ENCODE measurements at places on chromosomes 2 and 18. TPM values are rescaled to one million over a fixed set of nuclear protein-coding genes. Genes with fewer than 3 reads are reported as not detected.

The DHRS9 gene
- total RNA-seq = not detected

DNA sequence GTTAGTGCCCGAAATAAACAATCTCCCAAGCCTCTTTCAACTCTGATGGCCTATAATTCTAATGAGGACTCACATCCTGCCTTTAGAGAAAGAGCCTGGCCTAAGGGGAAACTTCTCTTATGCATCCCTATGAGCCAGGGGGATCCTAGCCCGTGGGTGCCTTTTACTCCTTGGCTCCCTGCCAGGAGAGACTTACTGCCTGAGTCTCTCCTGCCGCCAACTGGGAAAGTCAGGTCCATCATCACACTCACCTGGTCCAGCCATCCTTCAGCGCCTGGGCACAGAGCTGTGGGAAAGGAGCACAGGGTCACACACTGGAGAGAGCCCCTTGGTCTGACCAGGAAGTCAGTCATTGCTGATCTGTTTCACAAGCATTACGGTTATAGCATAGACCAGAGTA, 24.1 kb downstream of the ENOSF1 start:
- DNase-seq = no peak
- no peaks in the 10 kb centered on the region for H3K4me1 ChIP-seq
- H3K27me3 ChIP-seq = no peaks in the 10 kb centered on the region
- peaks cover 39% of the 10 kb centered on the region for H3K36me3 ChIP-seq
- no peak overlapping the region for H3K4me3 ChIP-seq
- H3K27ac ChIP-seq = no peak overlapping the region

DNA sequence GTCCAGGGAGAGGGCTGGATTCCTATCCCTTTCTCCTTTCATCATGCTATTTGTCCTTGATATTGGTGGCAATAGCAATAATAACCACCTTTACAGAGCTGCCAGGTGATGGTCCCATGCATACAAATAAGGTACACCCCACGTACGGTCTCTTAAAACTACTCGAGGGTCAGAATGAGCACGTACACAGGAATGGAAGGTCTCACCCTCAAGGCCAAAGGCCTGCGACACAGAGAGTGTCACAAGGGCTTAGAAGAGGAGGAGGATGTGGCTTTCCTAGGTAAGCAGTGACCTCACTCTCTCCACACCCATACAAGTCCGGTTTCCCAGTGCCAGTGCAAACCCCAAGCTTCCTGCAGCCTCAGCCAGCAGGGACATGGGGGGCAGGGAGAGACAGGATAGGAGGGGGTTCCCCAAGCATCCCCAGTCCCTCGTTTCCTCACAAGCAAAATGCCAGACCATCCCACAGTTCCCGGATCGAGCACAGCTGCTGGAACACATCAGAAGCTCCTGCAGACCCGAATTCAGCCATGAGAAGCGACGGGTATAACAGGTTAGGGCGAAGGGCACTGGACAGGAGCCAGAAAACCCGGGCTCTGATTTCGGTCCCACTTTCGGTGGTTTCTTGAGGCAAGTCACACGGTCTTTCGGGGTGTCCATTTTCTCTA, 49.2 kb downstream of the PLB1 start:
- no peak overlapping the region for H3K27ac ChIP-seq
- no peak overlapping the region for H3K4me3 ChIP-seq
- no peaks in the 10 kb centered on the region for H3K27me3 ChIP-seq

DNA sequence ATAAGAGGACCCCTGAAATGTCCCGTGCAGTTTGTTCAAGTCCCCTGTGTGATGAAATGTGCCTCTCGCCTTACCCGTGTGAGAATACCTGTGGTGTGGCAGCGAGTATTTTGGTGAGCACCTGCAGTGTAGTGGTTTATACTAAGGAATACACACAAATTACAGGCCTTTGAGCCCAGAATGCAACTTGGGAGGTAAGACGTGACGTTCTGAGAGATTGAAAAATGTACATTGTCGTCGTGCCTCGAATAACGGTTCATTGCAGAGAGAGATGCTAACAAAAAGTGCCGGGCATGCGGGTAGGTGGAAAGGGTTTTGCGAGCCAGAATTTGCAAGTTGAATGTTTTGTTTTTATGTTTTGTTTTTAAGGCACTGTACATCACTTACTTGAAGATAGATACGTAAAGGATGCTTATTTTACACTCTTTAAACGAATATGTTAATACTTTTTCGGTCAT, 867 bp downstream of the RBBP8 start:
- peak overlapping the region; percentile 97 for H3K4me3 ChIP-seq
- DNase-seq = no peak
- H3K4me1 ChIP-seq = peaks cover 8% of the 10 kb centered on the region
- no peaks in the 10 kb centered on the region for H3K27me3 ChIP-seq
- H3K36me3 ChIP-seq = no peaks in the 10 kb centered on the region

DNA sequence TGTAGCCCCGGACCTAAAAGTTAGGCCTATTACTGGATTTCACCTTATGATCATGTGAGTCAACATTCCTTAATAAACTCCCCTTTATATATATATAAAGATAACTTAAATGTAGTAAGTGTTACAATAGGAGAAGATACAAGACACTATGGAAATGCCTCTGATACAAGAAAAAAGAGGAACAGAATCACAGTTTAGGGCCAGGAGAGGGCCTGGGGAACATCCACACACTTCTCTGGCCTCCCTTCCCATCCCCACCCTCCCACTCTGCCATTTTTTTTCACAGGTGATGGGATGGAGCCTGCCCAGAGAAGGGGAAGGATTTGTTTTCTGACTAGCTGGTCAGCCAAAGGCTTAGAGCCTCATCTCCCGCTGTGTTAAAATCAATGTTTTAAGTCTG, 6.4 kb downstream of the CDC42EP3 start:
- DNase-seq = no peak
- peaks cover 33% of the 10 kb centered on the region for H3K36me3 ChIP-seq
- H3K27me3 ChIP-seq = no peaks in the 10 kb centered on the region
- H3K27ac ChIP-seq = peak overlapping the region; percentile 2

- no peak for DNase-seq
- H3K27me3 ChIP-seq = no peaks in the 10 kb centered on the region
- no peak overlapping the region for H3K4me3 ChIP-seq
- peak overlapping the region; percentile 64 for H3K27ac ChIP-seq
- peaks cover 53% of the 10 kb centered on the region for H3K4me1 ChIP-seq
Measured at GRCh38 chr18:13438507-13439056, 220.0 kb downstream of the LDLRAD4 start.

GRCh38 chr18:60295674-60296073, 76.9 kb downstream of the MC4R start:
- no peak overlapping the region for H3K27ac ChIP-seq
- no peaks in the 10 kb centered on the region for H3K27me3 ChIP-seq
- H3K4me3 ChIP-seq = no peak overlapping the region
- no peaks in the 10 kb centered on the region for H3K4me1 ChIP-seq

GRCh38 chr2:233010569-233011267, 2.3 kb downstream of the NGEF start:
- H3K4me1 ChIP-seq = no peaks in the 10 kb centered on the region
- H3K4me3 ChIP-seq = no peak overlapping the region
- H3K36me3 ChIP-seq = no peaks in the 10 kb centered on the region
- DNase-seq = no peak
- H3K27me3 ChIP-seq = no peaks in the 10 kb centered on the region

DNA sequence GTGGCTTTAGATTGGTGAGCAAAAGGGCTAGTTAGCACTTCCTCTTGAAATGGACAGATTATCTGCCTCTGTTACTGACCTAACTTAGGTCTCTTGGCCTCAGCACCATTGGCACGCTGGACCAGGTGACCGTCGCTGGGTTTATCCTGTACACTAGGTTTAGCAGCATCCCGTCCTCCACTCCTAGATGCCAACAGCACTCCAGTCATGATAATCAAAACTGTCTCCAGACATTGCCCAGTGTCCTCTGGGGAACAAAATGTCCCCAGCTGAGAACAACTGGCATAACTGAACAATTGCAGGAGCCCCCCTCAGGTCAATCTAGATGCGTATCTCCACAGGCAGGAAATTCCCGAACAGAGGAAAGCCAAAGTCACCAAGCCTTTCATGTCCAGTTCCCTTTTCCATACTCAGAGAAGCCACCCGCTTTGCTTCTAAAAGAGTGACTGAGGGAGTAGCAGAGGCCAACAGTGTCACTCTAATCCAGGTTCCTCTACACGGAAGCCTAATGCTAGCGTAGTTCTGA, 27.3 kb downstream of the E2F6 start:
- H3K27ac ChIP-seq = no peak overlapping the region
- no peak overlapping the region for H3K4me3 ChIP-seq
- H3K36me3 ChIP-seq = no peaks in the 10 kb centered on the region
- H3K27me3 ChIP-seq = no peaks in the 10 kb centered on the region
- no peaks in the 10 kb centered on the region for H3K4me1 ChIP-seq

DNA sequence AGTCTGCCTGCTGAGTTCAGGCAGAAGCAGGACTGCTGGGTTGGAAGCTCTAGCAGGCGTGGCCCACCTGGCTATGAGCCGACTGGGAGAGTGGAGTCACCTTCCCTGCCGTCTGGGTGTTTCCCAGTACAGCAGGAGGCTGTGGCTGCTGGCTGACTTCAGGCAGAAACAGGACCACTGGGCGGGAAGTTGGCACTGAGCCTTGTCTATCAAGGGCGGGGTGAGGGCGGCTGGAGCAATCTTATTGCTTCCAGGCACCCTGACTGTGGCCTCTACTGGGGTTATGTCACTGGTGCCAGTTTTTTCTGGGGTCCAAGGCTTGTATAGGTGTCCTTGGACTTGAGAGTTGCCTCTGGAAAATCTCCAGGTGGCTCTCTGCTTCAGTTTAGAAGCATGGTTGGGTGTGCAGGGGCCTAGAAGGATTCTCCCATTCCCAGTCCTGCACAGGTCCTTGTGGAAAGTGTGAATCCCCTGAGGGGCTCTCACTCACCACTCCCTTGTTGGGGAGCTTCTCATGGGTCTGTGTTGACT, 30.5 kb downstream of the LTBP1 start:
- H3K27ac ChIP-seq = no peak overlapping the region
- H3K36me3 ChIP-seq = no peaks in the 10 kb centered on the region
- H3K4me3 ChIP-seq = no peak overlapping the region
- DNase-seq = no peak
- peaks cover 12% of the 10 kb centered on the region for H3K27me3 ChIP-seq

- no peak overlapping the region for H3K27ac ChIP-seq
- H3K36me3 ChIP-seq = no peaks in the 10 kb centered on the region
- H3K4me3 ChIP-seq = no peak overlapping the region
- DNase-seq = no peak
- H3K4me1 ChIP-seq = no peaks in the 10 kb centered on the region
Measured at GRCh38 chr2:220163486-220163885, 536.1 kb downstream of the SLC4A3 start.

DNA sequence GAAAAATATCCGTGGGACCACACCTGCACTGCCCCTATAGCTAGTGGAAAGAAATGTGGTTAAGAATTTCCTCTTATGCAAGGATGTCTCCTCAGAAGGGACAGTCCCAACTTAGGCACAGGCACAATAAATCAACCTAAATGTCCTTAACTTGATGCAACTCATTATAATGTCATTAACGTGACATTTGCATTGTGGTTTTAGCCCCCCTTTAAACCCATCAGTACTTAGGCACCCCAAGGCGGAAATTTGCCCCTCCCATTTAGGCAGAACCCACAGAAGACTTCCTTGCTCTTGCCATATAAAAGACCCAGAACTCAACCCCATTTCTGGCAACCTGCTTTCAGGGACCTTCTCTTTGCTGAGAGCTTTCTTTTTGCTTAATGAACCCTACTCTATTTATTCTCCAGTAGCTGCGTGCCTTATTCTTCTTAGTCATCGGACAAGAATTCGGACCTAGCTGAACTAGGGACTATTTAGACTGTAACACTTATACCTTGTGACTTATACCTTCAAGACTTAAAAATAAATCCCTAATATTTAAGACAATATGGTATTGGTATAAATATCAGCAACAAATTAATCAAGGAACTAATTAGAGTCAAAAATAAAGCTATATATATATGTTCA, 1281.6 kb upstream of the TMEFF2 start:
- no peak overlapping the region for H3K27ac ChIP-seq
- H3K36me3 ChIP-seq = no peaks in the 10 kb centered on the region
- H3K27me3 ChIP-seq = no peaks in the 10 kb centered on the region
- no peaks in the 10 kb centered on the region for H3K4me1 ChIP-seq
- H3K4me3 ChIP-seq = no peak overlapping the region

DNA sequence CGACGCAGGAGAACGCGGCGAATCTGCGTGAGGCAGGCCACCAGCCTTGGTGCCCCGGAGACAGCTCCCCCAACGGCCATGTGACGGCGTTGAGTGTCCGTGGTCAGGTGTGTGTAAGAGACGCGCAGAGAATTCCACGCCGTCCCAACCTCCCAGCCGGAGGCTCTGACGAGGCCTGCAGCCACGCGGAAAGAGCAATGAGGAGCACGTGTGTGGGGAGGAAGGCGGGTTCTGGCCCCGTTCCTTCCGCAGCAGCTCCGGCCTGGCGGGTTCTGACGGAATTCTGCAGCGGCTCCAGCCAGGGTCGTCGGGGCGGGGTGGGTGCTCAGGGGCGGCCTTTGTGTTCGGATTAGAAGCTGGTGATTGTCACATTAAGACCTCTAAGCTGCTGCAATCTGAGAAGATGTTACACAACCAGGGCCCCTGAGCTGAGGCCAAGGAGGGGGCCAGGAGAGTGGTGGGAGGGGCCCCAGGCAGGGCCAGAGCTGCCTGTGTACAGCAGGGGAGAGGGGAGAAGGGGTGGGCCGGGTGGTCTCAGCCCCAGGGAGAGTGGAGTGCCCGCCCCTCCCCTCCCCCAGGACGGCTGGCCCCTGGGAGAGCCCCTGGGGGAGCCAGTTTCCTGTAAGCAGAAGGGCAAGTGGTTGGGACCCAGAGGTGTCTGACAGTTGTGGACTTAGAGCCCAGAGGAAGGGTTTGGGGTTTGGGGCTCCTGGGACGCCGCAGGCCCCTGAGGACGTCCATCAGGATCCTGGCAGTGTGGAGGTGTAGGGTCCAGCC, 5.1 kb upstream of the GAL3ST2 start:
- H3K4me1 ChIP-seq = peaks cover 17% of the 10 kb centered on the region
- H3K27me3 ChIP-seq = peaks cover 4% of the 10 kb centered on the region
- no peak overlapping the region for H3K27ac ChIP-seq
- DNase-seq = no peak

GRCh38 chr2:181275643-181276070, 181.5 kb upstream of the ITGA4 start:
- peak; percentile 41 for DNase-seq
- no peaks in the 10 kb centered on the region for H3K27me3 ChIP-seq
- H3K36me3 ChIP-seq = no peaks in the 10 kb centered on the region
